IPS DF 6.9 (cell line): ENCODE measurements at places on chromosomes 5 and 9.

- H3K4me3 ChIP-seq, result no peak overlapping the region
- no peak overlapping the region for H3K27ac ChIP-seq
- DNase-seq, result no peak
- H3K27me3 ChIP-seq, result no peaks in the 10 kb centered on the region; the same call in 1 of the 2 replicates
- H3K4me1 ChIP-seq, result no peaks in the 10 kb centered on the region
These were observed 13.4 kb downstream of the RGS7BP start for GRCh38 chr5:64519263-64519662.

DNA sequence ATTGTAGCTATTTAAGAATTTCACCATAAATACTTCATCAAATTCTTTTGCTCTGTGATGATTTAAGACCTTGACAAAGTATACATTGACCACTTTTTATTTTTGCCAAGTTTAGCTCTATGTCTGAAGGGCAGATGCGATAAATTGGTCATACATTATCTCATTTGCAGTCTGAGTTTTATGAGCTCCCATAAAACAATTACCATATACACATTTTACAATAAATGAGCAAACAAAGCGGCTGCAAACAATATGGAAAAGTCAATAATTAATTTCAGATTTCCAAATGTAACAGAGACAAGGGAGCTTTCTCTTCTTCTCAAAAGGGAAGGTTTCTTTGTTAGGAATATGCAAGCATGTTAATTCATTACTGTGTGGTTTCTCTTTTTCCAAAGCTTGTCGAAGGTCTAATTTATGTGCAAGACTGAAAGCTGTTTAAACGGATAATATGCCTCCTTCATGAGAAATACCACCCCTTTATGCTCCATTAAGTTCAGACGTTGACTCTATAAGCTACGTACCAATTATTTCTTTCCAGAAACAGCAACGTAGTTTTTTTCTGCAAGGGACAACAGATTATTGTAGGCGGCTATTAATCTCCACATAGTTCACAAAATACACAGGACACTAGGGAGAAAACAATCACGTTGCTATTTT lies 7.0 kb upstream of the IZUMO3 start:
- H3K4me3 ChIP-seq, result no peak overlapping the region
- no peak overlapping the region for H3K27ac ChIP-seq
- H3K4me1 ChIP-seq, result no peaks in the 10 kb centered on the region

- no peaks in the 10 kb centered on the region for H3K4me1 ChIP-seq
- DNase-seq, result no peak
- H3K27me3 ChIP-seq, result no peaks in the 10 kb centered on the region
- no peaks in the 10 kb centered on the region for H3K36me3 ChIP-seq
These were observed 198.9 kb downstream of the LURAP1L start for GRCh38 chr9:12973710-12974109.

DNA sequence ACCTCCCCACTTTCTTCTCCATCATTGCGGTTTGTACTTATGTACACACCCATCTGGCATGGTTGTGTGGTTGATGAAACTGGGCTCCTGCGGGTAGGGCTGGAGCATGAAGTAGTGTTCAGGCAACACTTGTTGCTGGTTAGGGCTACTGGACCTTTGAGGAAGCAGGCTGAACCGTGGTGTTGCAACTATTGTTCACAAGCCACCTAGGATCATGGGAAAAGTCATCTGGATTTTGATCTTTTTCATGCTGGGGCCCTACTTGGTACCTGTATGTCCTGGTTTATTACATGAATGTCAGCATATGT lies 40.1 kb upstream of the TIFAB start:
- H3K4me1 ChIP-seq, result peaks cover 18% of the 10 kb centered on the region
- H3K27ac ChIP-seq, result no peak overlapping the region
- DNase-seq, result no peak
- H3K27me3 ChIP-seq, result peaks cover 82% of the 10 kb centered on the region
- H3K4me3 ChIP-seq, result no peak overlapping the region

- DNase-seq, result no peak
- H3K27me3 ChIP-seq, result no peaks in the 10 kb centered on the region
- H3K36me3 ChIP-seq, result no peaks in the 10 kb centered on the region
- no peaks in the 10 kb centered on the region; the same call in 1 of the 2 replicates for H3K4me1 ChIP-seq
These were observed 39.0 kb upstream of the PPP1R26 start for GRCh38 chr9:135440620-135441019.

DNA sequence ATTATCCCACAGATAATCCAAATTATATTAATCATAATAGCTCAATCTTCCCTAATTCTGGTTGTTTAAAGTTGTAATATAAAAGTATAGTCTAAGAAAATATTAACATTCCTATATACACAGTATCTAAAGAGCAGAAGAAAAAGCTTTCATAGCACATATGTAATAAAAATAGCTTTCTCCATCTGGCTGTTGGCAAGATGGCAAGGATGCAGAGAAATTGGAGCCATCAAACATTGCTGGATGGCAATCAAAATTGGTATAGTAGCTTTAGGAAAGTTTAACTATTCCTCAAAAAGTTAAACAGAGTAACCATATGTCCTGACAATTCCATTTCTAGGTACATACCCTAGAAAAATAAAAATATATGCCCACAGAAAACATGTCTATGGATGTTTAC lies 66.8 kb downstream of the TBCA start:
- no peaks in the 10 kb centered on the region for H3K4me1 ChIP-seq
- H3K36me3 ChIP-seq, result peaks cover 6% of the 10 kb centered on the region; the same call in 1 of the 2 replicates
- no peaks in the 10 kb centered on the region for H3K27me3 ChIP-seq
- DNase-seq, result no peak
- no peak overlapping the region for H3K27ac ChIP-seq
- no peak overlapping the region for H3K4me3 ChIP-seq

DNA sequence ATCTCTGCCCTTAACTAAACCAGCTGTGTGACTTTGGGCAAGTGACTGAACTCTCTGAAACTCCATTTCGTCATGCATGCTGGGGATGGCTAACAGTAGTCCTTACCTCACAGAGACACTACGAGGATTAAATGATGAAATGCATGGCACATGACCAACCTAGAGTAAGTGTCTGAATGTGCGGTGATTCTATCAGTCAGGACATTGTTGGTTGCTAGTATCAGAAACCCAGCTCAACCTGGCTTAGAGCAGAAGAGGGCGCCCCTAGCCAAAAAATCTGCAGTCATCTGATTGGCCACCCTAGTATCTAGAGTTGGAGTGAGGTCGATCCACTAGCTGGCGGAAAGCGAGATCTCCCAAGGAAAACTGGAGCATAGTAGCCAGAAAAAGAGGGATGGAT lies 25.2 kb downstream of the NEURL1B start:
- H3K27ac ChIP-seq, result no peak overlapping the region
- no peaks in the 10 kb centered on the region; the same call in 1 of the 2 replicates for H3K36me3 ChIP-seq
- DNase-seq, result no peak
- no peaks in the 10 kb centered on the region for H3K4me1 ChIP-seq
- H3K27me3 ChIP-seq, result no peaks in the 10 kb centered on the region
- no peak overlapping the region for H3K4me3 ChIP-seq

GRCh38 chr5:19855453-19855852 lies 132.5 kb downstream of the CDH18 start:
- no peak overlapping the region for H3K27ac ChIP-seq
- no peak overlapping the region for H3K4me3 ChIP-seq
- H3K4me1 ChIP-seq, result no peaks in the 10 kb centered on the region; the same call in 1 of the 2 replicates
- no peak for DNase-seq
- no peaks in the 10 kb centered on the region for H3K27me3 ChIP-seq

GRCh38 chr5:107985144-107985543 lies 314.4 kb upstream of the EFNA5 start:
- no peaks in the 10 kb centered on the region for H3K27me3 ChIP-seq
- H3K36me3 ChIP-seq, result no peaks in the 10 kb centered on the region
- no peak overlapping the region for H3K4me3 ChIP-seq
- DNase-seq, result no peak
- no peaks in the 10 kb centered on the region for H3K4me1 ChIP-seq
- H3K27ac ChIP-seq, result no peak overlapping the region

DNA sequence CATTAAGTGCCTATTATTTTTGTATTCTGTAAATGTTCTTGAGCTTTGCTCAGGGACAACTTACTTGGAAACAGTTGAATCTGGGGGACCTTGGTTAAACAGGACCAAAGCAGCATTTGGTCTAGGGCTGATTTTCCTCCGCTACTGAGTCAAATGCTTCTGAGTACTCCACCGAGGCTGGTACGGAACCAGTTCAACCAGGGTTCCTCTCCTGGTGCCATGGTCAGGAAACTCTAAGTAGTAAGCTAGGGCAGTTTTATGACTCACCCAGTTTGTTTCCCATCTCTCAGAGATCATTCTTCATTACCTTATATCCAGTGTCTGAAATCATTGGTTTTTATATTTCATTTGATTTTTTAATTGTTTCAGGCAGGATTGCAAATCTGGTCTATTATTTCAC lies 111.9 kb upstream of the TNFAIP8 start:
- H3K27me3 ChIP-seq, result no peaks in the 10 kb centered on the region
- no peaks in the 10 kb centered on the region for H3K36me3 ChIP-seq
- H3K4me1 ChIP-seq, result no peaks in the 10 kb centered on the region
- H3K4me3 ChIP-seq, result no peak overlapping the region
- no peak overlapping the region for H3K27ac ChIP-seq

- H3K4me1 ChIP-seq, result no peaks in the 10 kb centered on the region; the same call in 1 of the 2 replicates
- no peaks in the 10 kb centered on the region for H3K36me3 ChIP-seq
- no peak within 1 kb of the TSS for H3K27ac ChIP-seq
- H3K27me3 ChIP-seq, result no peaks in the 10 kb centered on the region
These were observed at the start of gene TUSC1 for GRCh38 chr9:25678147-25678666. TSS of gene TUSC1 (minus strand) at chr9:25678444. CDS start at chr9:25678312, 132 bp downstream.

DNA sequence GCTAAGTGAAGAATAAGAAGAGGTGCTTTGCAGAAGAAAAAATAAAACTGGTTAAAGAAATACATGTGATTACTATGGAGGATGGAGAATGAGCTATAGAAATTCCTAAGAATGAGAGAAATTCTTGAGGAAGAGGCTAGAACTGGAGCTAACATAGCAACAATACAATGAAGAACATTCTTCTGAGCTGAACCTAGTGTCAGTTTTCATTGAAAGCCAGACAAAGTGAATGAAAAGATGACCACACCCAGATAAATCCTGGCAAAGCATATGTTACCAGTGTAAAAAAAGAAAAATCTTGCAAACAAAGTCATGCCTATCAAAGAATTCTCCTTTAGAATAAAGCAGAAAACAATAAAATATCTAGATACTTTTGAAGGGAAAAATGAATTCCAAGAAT lies 39.6 kb downstream of the SGCD start:
- no peak overlapping the region for H3K27ac ChIP-seq
- H3K4me1 ChIP-seq, result no peaks in the 10 kb centered on the region
- no peak for DNase-seq
- no peak overlapping the region for H3K4me3 ChIP-seq
- H3K36me3 ChIP-seq, result no peaks in the 10 kb centered on the region
- no peaks in the 10 kb centered on the region for H3K27me3 ChIP-seq

DNA sequence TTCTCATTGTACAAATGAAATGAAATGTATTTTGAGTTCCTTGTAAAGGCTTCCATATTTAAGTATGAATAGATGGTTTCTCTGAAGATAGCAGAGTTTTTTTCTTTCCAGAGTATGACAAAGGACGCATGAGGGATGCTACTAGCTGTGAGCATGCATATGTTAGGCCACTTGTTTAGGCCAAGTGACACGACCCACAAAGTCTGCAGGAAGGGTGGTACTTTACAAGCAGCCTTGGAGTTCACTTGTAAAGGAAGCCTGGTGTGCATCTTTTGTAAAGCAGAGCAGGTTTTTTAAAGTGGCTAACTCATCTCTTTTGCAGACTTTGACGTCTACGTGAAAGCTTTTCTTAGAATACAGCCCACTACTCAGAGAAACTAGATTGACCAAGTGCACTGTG lies 300.4 kb upstream of the RFX3 start:
- no peak for DNase-seq
- no peaks in the 10 kb centered on the region for H3K27me3 ChIP-seq
- H3K27ac ChIP-seq, result no peak overlapping the region
- no peaks in the 10 kb centered on the region for H3K36me3 ChIP-seq
- H3K4me3 ChIP-seq, result no peak overlapping the region

- no peak for DNase-seq
- no peaks in the 10 kb centered on the region for H3K36me3 ChIP-seq
- no peaks in the 10 kb centered on the region for H3K27me3 ChIP-seq
- H3K4me3 ChIP-seq, result no peak overlapping the region
- no peak overlapping the region for H3K27ac ChIP-seq
These were observed 11.0 kb downstream of the NCS1 start for GRCh38 chr9:130183133-130183762.

GRCh38 chr5:173572431-173573125 lies 43.9 kb downstream of the BOD1 start:
- no peak for DNase-seq
- H3K36me3 ChIP-seq, result no peaks in the 10 kb centered on the region
- no peak overlapping the region for H3K4me3 ChIP-seq
- no peak overlapping the region for H3K27ac ChIP-seq
- H3K4me1 ChIP-seq, result peaks cover 5% of the 10 kb centered on the region
- no peaks in the 10 kb centered on the region for H3K27me3 ChIP-seq

DNA sequence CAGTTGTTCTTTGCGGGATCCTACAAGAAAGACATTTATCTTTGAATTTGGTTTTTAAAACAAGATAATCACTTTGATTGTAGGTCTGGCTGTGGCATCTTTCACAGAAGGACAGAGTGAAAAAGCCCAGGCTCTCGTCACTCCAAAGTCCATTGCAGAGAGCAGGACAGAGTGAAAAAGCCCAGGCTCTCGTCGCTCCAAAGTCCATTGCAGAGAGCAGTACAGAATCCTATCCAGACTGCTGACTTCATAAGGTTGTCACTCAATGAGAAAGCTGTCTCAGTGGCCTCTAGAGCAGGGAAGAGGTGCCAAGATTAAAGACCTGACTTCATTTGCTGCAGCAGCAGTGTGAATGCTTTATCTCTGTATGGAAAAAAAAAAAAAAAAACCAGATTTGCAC lies 16.3 kb upstream of the GPX8 start:
- no peaks in the 10 kb centered on the region for H3K27me3 ChIP-seq
- DNase-seq, result no peak
- no peak overlapping the region for H3K4me3 ChIP-seq

GRCh38 chr9:34375901-34376595 lies 650 bp downstream of the MYORG start:
- peak overlapping the region; percentile 61; the same call in 1 of the 2 replicates for H3K4me3 ChIP-seq
- peak; percentile 25 for DNase-seq
- H3K27me3 ChIP-seq, result peaks cover 7% of the 10 kb centered on the region; the same call in 1 of the 2 replicates

GRCh38 chr9:27430750-27431535 lies 93.1 kb upstream of the IFNK start:
- no peak for DNase-seq
- peaks cover 16% of the 10 kb centered on the region for H3K4me1 ChIP-seq
- H3K27ac ChIP-seq, result no peak overlapping the region
- no peak overlapping the region for H3K4me3 ChIP-seq
- H3K36me3 ChIP-seq, result no peaks in the 10 kb centered on the region

- H3K27ac ChIP-seq, result no peak overlapping the region
- no peak for DNase-seq
- no peaks in the 10 kb centered on the region for H3K36me3 ChIP-seq
- no peaks in the 10 kb centered on the region for H3K4me1 ChIP-seq
- no peak overlapping the region for H3K4me3 ChIP-seq
These were observed 588.2 kb downstream of the CDK5RAP2 start for GRCh38 chr9:119991797-119992196.

- no peak overlapping the region for H3K4me3 ChIP-seq
- DNase-seq, result no peak
- no peaks in the 10 kb centered on the region for H3K27me3 ChIP-seq
- H3K36me3 ChIP-seq, result no peaks in the 10 kb centered on the region
These were observed 89.9 kb upstream of the CPEB4 start for GRCh38 chr5:173798127-173798810.

- no peaks in the 10 kb centered on the region for H3K36me3 ChIP-seq
- peak overlapping the region; percentile 26; the same call in 1 of the 2 replicates for H3K4me3 ChIP-seq
- H3K27me3 ChIP-seq, result peaks cover 35% of the 10 kb centered on the region
- H3K27ac ChIP-seq, result no peak overlapping the region
These were observed 876 bp downstream of the EGFLAM start for GRCh38 chr5:38259062-38259808.
